ENCODE measurements at places on chromosomes 1 and 21. TPM values are rescaled to one million over a fixed set of nuclear protein-coding genes. Genes with fewer than 3 reads are reported as not detected.

TDRD10 gene
- not detected for total RNA-seq

UBE2U gene
- not detected for total RNA-seq

TP73 gene
- under 0.01 TPM for total RNA-seq

USF1 gene
- 70.2 TPM for total RNA-seq

PADI2 gene
- total RNA-seq, result 1.0 TPM

PER3 gene
- 4.5 TPM for total RNA-seq

CFHR5 gene
- not detected for total RNA-seq

HSPA13 gene
- total RNA-seq, result 109 TPM

CD34 gene
- total RNA-seq, result not detected

PRELP gene
- total RNA-seq, result not detected

ESPN gene
- 8.4 TPM for total RNA-seq

NTNG1 gene
- 2.4 TPM for total RNA-seq

MTHFR gene
- 21.6 TPM for total RNA-seq

LYSMD1 gene
- total RNA-seq, result 8.6 TPM

MYOM3 gene
- total RNA-seq, result under 0.01 TPM

CENPF gene
- 0.53 TPM for total RNA-seq

FCGR1A gene
- not detected for total RNA-seq

PTAFR gene
- 10.9 TPM for total RNA-seq

GJB5 gene
- 95.8 TPM for total RNA-seq

PRKCZ gene
- total RNA-seq, result 38.4 TPM

NBPF3 gene
- 6.8 TPM for total RNA-seq

SNRPE gene
- total RNA-seq, result 27.1 TPM

NKAIN1 gene
- total RNA-seq, result not detected

BCL2L15 gene
- total RNA-seq, result 1.0 TPM

SPTA1 gene
- total RNA-seq, result not detected

EPHA2 gene
- 117 TPM for total RNA-seq

CRYAA gene
- not detected for total RNA-seq

FAM167B gene
- total RNA-seq, result 0.26 TPM

LDLRAD2 gene
- total RNA-seq, result not detected

TGFBR3 gene
- 1.8 TPM for total RNA-seq

SH2D1B gene
- total RNA-seq, result 0.13 TPM

VWA5B1 gene
- total RNA-seq, result not detected

FMOD gene
- not detected for total RNA-seq

INKA2 gene
- 6.0 TPM for total RNA-seq

IGFN1 gene
- 0.26 TPM for total RNA-seq

FAM163A gene
- total RNA-seq, result not detected

Data from bronchial epithelial cell (primary cell).